ENCODE measurements at places on chromosomes 12 and 14.

DNA sequence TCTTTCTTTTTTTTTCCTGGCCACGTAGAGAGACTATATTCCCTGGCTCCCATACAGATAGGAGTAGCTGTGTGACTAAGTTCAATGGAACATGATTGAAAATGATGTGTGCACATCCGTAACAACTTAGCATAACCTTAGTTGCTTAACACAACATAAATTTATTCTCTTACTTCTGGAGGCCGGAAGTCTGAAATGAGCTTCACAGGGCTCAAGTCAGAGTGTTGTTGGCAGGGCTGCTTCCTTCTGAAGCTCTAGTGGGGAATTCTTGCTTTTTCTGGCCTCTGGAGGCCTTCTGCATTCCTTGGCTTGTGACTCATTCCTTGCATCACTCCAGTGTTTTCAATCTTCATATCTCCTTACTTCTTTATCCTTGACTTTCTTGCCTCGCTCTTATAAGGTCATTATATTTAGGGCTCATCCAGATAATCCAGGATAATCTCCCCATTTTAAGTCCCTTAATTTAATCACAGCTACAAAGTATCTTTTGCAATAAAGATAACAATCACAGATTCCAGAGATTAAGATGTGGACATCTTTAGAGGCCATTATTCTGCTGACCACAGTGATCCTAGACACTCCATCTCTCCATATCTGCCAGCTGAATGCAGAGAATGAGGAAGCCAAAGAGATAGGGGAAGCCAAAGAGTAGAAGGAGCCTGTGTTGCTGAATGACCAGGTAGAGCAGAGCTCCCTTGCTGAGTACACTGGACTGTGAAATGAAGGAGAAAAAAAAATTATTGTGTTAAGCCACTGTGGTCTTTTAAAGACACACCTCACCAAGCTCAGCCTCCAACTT, 21.0 kb upstream of the SNX6 start:
- DNase-seq = no peak

DNA sequence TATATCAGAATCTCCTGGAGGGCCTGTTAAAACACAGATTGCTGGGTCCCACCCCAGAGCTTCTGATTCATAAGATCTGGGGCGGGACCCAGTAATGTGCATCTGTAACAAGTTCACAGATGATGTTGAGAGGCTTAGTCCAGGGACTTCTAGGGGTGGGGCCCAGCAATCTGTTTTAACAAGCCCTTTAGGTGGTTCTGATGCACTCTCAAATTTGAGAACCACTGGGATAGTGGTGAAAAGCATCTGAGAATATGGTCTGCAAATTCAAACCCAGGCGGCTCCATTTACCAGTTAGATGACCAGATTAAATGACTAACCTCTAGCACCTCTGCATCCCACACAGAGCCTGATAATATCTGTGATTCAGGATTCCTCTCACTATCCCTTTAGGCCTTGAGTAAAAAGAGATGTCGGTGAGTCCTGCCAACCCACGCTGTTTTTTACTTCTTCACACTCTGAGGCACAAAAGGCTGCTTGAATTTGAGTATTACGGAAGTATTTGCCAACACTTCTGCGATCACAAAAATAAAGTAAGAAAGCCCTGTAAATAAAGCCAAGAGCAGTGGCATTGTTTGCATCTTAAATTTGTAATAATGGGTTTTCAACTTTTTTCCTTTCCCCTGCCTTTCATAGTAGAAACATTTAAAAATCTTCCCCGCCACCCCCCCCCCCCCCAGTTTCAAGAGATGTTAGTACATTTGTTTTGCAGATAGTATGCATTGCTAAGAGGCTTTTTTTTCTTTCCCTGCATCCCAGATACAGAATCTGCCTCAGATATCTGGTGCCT, 1.8 kb upstream of the FRS2 start:
- no peak for DNase-seq

DNA sequence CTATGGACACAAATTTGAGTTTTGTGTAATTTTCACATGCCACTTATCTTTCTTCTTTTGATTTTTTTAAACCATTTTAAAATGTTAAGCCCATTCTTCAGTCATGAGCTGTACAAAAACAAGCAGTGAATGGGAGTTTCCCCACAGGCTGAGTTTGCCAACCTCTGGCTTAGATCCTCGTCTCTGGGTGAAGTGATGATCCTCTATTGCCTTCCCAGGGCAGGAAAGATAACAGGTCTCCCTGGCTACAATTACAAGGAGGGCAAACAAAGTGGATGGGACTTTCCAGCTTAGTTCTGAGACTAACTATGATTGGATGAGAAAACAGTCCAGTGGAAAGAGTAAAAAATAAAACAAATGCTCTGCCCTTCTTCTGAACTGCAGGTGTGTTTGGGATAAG, 203.7 kb downstream of the SPTSSA start:
- DNase-seq = no peak

- no peak for DNase-seq
Observed at GRCh38 chr14:88272390-88273269, 50.4 kb downstream of the KCNK10 start.

DNA sequence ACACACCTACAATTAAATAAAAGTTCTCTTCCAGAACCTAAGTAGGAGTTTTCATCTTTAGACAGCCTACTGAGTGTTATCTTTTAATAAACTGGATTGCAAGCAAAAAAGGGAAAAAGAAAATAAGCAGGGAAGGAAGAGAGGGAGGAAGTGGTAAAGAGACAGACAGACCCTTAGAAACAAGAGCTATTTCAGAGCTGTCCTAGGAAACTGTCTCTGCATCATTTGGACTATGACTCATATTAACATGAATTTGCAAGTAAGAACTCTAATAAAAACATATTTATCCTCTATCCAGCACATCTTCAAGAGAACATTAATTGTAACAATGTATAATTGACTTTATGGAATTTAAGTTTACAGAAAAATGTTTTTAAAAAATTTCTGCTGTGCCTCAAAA, 438.8 kb upstream of the USP15 start:
- DNase-seq = no peak

All from activated CD4-positive, alpha-beta T cell treated with anti-CD3 and anti-CD28 coated beads, Interleukin-2, amount 50 U/mL, for 48 hours (primary cell).